ENCODE measurements at places on chromosomes 2 and 18.

DNA sequence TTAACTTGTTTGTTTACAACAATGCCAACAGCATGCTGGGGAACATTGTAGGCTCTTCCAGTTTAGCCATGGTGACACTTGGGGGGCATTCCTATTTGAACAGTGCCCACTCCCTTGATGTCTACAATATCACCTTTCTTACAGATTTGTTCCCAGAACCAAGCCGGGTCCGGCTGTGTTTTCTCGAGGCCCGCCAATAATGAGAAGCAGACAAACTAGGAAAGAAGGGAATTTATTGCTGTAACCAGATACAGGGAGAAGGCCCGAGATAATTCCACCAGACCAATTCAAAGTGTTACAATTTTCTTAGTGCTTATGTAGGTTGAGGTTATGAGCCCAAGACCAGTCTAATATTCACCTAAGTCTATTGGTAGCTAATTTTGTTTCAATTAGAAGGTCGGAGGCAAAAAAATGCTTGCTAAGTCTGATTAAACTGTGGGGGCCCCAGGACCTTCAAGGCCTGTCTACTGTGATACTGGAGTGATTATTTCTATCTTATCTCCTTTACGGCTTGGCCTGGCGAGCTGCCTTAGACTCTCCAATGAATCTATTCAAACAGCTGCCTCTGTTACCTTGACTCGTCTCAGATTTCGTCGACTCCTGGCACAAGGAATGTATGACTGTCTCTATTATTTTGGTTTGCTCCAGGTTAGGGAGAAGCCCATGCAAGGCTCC is 59.1 kb upstream of the PSME4 start:
- DNase-seq = no peak

GRCh38 chr2:137828624-137829023 is 135.6 kb upstream of the HNMT start:
- no peak for DNase-seq

- peak; percentile 81 for DNase-seq
Observed at GRCh38 chr18:3703732-3704176, 253.8 kb downstream of the TGIF1 start.

- no peak for DNase-seq
Observed at GRCh38 chr2:170298861-170299429, 121.0 kb downstream of the MYO3B start.

DNA sequence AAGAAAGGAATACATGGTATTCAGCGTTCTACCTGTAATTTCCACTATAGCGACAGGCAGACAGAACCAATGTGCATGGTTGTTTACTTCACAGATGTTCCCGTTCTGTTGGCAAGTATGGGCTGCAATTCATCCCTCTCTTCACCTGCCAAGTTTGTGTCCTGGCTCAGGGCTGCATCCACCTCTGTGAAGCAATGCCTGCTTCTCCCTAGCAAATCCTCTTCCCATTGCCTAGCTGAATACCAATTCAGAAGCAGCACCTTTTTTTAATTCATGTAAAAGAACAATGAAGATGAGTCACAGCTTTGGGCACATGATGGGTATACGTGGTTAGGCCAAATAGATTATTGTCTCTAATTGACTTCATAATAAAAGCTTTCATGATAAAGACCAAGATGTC is 54.7 kb upstream of the LRATD1 start:
- DNase-seq = no peak

DNA sequence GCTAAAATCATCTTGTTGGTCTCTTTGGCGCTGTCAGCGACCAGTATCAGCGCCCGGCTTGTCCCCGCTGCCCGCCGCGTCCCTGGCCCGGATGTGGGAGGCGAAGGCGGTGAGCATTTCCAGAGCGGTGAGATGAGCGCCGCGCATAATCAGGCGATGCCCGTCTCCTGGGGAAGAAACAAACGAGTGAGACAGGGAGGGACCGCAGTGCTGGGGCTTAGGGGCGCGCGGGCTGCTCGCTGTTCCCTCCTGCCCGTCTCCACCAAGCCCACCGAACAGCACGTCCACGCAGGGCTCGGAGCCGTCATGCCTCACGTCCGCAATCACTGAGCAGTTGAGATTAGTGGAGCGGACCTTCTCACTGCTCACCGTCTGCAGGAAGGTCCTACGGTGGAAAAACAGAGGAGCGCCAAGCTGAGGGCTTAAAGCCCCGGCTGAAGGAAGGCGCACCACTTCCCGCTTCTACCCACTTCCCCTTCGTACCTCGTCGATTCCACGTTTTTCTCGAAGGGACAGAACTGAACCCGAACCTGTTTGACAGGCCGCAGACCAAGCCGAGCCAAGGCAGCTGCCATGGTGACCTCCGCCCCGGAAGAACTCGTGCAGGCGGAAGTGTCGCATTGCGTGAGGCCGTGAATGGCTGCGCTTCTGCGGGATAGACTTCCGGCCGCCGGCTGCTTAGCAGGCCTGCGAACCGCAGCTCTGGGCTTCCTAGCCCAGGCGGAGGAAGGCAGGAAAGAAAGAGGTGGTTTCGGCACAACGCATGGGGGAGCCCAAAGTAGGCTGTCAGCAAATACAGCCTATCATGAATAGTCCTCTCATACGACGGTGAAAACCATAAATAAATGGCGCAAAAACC is at the start of gene MRPL53:
Gene MRPL53, minus strand, starts transcription at position 595 of the 859 bp plus-strand sequence. Its CDS starts 20 bp downstream, at position 575.
- DNase-seq = peak; percentile 98

GRCh38 chr2:19764998-19765397 is 136.8 kb downstream of the TTC32 start:
- DNase-seq = no peak

- no peak for DNase-seq
Observed at GRCh38 chr2:22907330-22907729, 477.6 kb upstream of the KLHL29 start.

- no peak for DNase-seq
Observed at GRCh38 chr18:13394801-13395200, 176.2 kb downstream of the LDLRAD4 start.

- no peak for DNase-seq
Observed at GRCh38 chr2:70671092-70671675, 96.8 kb downstream of the ADD2 start.

DNA sequence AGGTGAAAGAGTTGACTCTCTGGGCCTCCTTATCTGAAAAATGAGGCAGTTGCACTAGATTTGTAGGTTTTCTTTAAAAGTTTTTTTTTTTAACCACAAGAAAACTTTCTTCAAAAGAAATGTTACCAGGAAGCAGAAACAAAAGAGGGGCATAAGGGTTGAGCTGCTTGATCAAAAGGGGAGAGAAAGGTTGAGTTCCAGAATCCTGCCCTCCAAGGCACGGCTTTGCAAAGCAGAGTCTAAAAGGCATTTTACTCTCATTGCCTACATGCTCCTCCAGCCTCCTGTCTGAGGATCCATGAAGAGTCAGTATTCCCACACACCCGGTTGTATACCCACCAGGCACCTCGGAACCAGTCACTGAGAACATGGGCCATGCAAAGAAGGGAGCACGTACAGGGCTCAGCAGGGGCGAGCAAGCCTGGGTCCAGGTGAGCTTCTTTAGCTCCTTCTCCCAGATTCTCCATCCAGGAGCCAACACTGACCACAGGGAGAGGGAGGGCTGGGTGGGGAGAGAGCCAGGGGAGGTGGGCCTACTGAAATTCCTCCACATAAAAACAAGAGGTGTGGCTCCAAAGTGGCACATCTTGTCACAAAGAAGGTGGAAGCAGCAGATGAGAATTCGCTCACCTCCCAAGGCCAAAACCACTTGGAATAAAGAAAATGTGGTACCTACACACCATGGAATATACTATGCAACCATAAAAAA is 116.0 kb upstream of the EPC2 start:
- DNase-seq = no peak

- DNase-seq = no peak
Observed at GRCh38 chr2:54634021-54634420, 89.4 kb upstream of the EML6 start.

GRCh38 chr2:139876321-139876720 is 1096.1 kb upstream of the NXPH2 start:
- DNase-seq = no peak

DNA sequence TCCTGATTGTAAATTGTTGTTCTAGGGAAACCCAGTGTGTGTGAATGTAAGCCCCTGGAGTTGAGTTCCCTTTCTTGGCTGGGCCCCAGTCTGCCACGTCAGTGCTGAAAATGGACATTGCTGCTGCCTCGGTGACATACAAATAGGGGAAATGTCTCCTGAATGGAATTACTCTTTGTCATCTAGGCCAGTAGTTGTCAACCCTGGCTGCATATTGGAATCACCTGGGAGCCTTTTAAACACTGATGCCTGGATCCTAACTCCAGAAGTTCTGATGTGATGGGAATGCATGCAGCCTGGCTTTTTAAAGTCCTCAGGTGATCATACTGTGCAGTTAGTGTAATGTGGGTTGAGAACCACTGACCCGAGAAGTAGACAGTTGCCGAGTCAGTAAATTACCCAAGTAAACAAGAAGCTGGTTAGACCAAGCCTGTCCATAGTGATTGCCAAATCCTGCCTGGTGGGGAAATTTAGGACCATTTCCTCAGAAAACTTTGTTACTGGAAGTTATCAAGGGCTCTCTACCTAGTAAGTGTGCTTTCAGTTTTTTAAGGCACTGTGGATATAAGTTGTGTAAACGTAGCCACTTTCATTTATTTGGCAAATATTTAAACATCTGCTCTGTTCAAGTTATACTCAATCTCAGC is 27.6 kb upstream of the IL1R1 start:
- DNase-seq = no peak

- DNase-seq = peak; percentile 81
Observed at GRCh38 chr2:117850015-117850414, 35.5 kb downstream of the DDX18 start.

DNA sequence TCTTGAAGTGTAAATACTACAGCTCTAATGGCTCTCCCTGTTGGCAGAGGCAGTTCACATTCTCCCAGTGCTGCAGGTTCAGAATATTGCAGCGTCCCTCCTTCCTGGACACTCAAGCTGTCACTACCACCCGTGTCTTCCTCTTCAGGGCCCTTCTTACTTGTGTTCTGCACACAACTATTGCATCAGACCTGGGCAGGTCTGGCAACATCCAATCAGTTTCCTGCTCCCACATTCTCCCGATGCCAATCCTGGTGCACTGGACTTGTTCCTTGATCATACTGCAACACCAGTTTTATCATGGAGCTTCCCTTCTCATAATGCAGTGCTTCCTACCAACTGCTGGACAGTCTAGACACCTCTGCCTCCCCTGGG is 161.5 kb downstream of the CAPN13 start:
- DNase-seq = no peak

DNA sequence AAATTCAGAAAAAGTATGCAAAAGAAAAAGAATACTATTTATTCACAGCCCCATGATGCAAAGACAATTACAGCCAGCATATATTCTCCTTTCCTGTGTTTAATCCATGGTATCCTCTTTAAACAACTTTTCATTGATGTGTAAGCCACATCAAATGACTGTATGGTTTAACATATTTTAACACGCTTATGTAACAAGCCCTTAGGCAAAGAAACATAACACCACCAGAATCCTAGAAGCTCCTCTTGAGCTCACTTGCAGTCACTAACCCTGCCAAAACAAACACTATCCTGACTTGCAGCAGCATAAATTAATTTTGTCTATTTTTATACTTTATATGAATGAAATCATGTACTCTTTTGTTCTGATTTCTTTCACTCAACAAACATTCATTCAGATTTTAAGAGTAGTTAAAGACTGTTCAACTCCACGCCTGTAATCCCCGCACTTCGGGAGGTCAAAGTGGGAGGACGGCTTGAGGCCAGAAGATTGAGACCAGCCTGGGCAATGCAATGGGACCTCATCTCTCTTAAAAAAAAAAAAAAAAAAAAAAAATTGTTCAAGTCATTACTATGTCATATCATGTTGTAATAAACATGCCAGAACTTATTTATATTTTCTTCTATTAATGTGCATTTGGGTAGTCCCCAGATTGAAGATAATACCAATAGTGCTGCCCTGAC is 226.3 kb downstream of the NBAS start:
- no peak for DNase-seq

DNA sequence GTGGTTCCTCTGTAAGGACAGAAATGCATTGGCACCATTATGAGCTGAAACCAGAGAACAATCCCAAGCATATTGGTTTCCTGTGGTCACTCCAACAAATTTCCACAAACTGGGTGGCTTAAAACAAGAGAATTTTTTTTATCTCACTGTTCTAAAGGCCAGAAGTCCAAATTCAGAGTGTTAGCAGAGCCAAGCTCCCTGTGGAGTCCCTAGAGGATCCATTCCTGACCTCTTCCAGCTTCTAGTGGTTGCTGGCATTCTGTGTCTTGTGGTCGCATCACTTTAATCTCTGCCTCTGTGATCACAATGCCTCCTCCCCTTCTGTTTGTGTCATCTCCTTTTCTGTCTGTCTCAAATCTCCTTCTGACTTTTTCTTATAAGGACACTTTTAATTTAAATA is 380.3 kb downstream of the NYAP2 start:
- DNase-seq = no peak

DNA sequence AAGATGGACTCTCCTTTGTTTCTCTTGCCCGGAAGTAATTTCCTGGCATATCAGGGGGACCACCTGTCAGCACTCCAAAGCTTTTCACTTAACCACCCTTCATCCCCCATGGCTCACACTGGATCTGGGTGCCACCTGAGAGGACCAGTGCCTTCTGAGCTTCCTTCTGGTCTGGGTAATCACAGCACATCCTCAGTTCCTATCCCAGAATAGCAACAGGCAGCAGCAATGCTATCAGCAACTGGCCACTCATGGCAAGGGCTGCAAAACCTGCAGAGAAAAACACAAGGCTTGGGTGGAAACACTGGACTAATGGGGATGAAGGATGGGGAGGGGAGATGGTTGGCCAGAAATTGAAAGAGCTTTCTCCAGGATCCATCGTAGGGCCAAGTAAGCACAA is 59.9 kb upstream of the STPG4 start:
- DNase-seq = no peak

DNA sequence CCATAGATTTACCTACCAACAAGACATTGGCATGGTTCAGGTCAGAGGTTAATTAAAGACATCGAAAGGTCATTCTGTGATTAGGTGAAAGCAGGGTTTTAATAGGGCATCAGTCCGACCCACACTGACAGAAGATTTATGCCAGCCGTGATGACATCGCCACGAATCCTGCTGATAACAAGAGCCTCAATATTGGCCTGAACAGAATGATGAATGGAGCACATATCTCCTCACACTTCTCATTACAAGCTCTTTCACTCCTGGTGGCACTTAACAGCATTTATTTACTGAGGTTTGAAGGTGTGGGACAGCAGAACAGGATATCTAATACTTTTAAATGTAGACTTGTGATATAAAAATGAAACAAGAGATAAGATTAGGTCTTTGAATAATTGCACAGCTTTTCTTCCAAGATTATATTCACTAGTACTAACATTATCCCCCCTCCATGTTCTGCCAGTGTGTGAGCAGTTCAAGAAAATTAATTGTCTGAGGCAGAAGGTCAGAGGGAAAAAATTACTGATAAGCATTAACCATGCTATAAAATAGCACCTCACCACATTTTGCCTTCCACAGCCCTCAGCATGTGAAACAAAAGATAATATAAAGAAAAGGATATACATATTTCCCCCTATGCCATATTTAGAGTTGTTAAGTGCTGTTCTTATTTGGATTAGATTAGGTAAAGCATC is 23.1 kb upstream of the INSIG2 start:
- no peak for DNase-seq

GRCh38 chr2:194128810-194129209 is 1528.2 kb upstream of the SLC39A10 start:
- DNase-seq = no peak

GRCh38 chr2:162747021-162747420 is 91.5 kb downstream of the KCNH7 start:
- no peak for DNase-seq

Measured in GM23338 (cell line).